ENCODE measurements at places on chromosomes 5 and 9. TPM values are rescaled to one million over a fixed set of nuclear protein-coding genes. Genes with fewer than 3 reads are reported as not detected.

Gene PCDHB2
- 8.5 TPM for polyA plus RNA-seq

Gene GAPT
- polyA plus RNA-seq = 0.68 TPM

Gene IFNA13
- not detected for polyA plus RNA-seq

Gene FGF10
- 10.4 TPM for polyA plus RNA-seq

Gene CTSV
- polyA plus RNA-seq = 25.9 TPM

Gene CATSPER3
- 1.3 TPM for polyA plus RNA-seq

Gene DMRT3
- polyA plus RNA-seq = 1.9 TPM

Gene LECT2
- 1.3 TPM for polyA plus RNA-seq

Gene UBLCP1
- 39.9 TPM for polyA plus RNA-seq

Gene CNTNAP3B
- 12.1 TPM for polyA plus RNA-seq
